ENCODE measurements at places on chromosomes 7 and 10.

GRCh38 chr10:68251625-68252495, 19.9 kb upstream of the ATOH7 start:
- DNase-seq: no peak

- no peak for DNase-seq
Observed at GRCh38 chr7:157493017-157493416, 156.2 kb downstream of the DNAJB6 start.

DNA sequence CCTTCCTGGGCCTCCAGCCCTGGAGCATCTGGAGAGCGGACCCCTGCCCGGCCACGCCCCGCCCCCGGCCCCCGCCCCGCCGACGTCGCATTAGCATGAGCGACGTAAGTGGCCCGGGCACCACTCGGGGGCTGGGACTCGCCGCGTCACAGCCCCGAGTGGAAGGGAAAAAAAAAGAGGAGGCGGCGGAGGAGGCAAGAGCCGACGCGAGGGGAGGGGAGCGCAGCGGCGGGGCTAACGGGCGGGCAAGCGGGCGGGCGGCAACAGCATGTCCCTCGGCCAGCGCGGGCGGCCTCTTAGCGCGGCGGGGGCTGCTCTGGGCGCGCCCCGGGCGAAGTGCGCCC, at the start of gene SLC18A3:
Gene SLC18A3, plus strand, starts transcription at position 197 of the 344 bp plus-strand sequence. CDS start 431 bp downstream, outside the sequence.
- no peak for DNase-seq

- no peak for DNase-seq
Observed at GRCh38 chr7:15752377-15752776, 65.9 kb upstream of the MEOX2 start.

GRCh38 chr7:39402034-39402433, 164.2 kb upstream of the YAE1 start:
- DNase-seq: no peak

GRCh38 chr7:157018328-157018996, 8.0 kb upstream of the MNX1 start:
- no peak for DNase-seq

DNA sequence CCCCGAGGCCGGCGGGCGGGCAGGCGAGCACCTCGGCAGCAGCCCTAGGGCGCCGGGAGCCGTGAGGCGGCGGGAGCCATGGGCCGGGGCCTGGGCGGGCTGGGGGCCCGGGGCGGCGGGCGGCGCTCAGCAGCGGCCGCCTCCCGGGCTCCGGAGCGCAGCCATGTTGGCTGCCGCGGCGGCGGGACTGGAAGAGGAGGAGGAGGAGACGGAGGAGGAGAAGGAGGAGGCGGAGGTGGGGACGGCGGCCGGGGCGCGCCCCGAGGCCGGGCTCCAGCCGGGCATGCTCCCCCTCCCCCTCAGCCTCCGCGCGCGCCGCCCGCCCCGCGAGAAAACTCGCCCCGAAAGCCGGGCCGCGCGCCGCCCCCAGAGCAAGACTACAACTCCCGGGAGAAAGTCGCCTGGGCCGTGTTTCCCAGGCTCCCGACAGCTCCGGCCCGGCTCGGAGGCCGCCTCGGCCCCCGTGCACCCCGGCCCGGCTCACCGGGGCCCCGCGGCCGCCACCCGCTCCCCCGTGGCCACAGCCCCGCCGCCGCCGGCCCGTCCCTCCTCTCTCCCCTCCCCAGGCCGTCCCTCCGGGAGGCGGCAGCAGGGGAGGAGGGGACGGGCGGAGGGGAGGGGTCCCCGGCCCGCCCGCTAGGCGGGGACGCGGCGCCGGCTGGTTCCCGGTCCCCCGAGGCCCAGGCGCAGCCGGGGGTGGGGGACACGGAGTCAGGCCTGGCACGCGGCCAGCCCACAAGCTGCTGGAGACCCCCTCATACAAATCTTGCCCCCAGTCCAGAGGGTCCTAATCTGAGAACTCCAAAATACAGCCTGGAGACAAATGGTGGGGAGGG, at the start of gene DLG5:
Gene DLG5, minus strand, starts transcription at position 190 of the 836 bp plus-strand sequence. CDS start 235 bp downstream, outside the sequence.
- no peak for DNase-seq

DNA sequence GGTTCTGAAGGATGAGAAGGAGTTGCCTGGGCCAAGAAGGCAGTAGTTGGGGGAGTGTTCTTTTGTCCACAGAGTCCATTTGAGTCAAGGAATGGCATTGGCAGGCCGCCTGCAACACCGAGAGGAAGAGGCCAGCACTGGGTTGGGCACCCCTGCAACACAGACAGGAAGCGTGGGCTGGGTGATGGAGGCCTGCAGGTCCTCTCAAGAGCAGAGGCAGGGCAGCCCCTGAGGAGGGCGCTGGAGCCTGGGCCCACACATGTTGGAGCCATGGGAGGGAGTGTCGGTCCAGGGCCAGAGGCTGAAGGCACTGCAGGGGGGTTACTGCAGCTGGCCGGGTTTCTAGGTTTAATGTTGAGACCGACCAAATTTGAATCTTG, 137.3 kb downstream of the PTPN20 start:
- no peak for DNase-seq

DNA sequence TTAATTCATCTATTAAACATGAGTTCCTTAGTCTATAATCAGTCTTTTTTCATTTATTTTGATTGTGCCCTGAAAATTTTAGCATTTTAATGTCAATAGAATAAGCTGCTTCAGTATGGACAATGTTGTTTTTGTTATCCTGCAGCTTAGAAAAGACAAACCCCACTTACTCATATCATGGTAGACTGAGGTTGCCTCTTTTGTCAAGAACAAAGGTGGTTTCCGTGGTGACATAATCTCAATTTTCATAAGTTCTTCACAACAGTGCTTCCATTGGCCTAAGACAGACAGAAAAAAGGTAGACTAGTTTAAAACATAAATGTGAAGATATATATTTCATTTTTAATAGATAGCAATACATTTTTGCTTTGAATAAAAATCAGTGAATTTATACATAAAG, 69.1 kb downstream of the RTKN2 start:
- no peak for DNase-seq

DNA sequence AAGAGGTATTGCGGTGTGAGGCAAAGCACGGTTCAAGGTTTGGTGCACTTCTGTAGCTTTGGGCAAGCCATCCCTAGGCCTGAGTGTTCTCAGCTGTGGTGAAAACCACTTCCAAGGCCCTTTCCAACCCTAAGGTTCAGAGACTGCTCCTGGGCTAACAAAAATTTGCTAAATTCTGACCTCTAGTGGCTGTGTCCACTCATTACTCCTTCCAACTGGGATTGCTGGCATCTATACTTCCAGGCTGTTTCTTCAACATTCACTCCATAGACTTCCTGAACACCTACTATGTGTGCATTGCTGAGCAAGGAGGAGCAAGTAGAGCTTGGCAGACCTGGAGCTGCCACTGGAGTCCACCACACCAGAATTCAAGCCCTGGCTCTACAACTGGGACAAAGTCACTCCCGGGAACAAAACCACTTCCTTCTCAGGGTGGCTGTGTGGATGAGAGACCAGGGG, 29.3 kb upstream of the SH3PXD2A start:
- no peak for DNase-seq

DNA sequence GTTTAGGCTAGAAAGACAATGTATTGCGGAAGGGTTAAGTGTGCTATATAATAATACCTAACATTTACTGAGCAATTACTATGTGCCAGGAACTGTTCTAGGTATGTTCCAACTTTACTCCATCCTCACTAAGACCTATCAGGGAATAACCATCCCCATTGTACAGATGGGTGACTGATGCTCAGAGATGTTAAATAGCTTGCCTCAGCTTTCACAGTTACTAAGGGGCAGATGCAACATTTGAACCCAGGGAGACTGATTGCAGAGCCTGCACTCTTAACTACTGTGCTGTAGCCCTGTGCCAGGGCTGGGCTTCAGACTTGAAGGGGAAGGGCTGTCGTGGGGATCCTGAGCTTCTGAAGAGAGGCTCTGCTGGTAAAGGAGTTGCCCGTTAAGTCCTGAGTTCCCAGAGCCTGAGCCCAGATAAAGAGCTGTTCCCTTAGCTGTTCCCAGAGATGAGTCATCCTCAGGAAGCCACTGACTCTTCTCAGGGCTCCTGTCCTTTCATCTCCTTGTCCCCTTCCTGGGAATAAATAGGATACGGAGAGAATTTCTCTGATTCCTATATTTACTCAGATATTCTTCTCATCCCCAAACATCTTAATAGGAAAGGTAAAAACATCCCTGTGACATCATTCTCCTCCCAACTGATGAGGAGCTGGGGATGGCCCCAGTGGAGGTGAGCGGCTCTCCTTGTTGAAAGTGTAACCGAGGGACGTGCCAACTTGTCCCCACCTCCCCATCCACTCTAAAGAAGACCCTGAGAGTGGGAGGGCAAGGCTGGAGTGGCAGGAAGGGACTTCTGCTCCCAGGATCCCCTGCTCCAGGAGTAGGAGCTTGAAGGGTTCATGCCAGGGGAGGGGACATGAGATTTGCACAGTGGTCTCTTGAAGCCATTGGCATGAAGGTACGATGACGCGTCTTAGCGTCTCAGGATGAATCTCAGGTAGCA, 28.0 kb upstream of the HABP2 start:
- DNase-seq: no peak

- DNase-seq: no peak
Observed at GRCh38 chr7:157824011-157824818, 487.4 kb downstream of the DNAJB6 start.
